ENCODE measurements at places on chromosomes 5 and 9.

DNA sequence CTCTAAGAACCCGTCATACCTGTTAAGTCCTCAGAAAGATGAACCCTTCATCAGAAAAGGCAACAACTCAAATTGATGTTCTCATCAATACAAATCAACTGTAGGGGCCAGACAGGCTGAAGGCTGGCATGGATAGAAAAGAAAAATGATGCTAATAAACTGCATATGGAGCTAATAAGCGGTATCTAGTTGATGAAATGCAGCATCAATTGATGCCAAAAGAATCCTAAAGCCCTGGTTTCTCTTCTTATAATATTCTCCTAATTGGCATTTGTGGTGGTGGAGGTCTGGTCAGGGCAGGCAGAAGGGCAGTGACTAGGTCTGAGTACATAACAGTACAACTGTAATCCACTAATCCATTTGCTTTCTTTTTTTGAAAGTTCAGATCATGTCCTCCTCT is 322.5 kb downstream of the SPOCK1 start:
- DNase-seq, result no peak

- no peak for DNase-seq
Measured at GRCh38 chr5:4245511-4245910, 649.9 kb downstream of the IRX1 start.

GRCh38 chr5:1967736-1968135 is 85.0 kb upstream of the IRX4 start:
- DNase-seq, result no peak

- DNase-seq, result no peak
Measured at GRCh38 chr9:9949978-9950377, 662.8 kb downstream of the PTPRD start.

DNA sequence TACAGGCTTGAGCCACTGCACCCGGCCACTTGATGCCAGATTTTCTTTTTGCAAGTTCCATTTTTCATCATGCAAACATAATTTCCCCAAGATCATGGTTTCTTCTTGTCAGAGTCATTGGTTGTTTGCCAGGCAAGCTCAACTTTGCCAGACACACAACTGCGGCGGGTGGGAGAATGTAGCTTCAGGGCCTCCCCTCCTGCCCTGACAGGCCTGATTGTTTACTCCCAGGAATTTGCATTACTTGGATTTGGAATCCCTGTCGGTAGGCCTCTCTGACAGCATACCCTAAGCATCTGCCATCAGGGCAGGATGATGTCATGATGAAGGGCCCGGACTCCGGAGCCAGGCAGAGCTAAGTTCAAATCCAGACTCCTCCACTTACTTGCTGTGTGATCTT is 15.1 kb downstream of the RPS14 start:
- DNase-seq, result no peak

GRCh38 chr9:87108661-87109060 is 161.4 kb upstream of the GAS1 start:
- DNase-seq, result no peak

DNA sequence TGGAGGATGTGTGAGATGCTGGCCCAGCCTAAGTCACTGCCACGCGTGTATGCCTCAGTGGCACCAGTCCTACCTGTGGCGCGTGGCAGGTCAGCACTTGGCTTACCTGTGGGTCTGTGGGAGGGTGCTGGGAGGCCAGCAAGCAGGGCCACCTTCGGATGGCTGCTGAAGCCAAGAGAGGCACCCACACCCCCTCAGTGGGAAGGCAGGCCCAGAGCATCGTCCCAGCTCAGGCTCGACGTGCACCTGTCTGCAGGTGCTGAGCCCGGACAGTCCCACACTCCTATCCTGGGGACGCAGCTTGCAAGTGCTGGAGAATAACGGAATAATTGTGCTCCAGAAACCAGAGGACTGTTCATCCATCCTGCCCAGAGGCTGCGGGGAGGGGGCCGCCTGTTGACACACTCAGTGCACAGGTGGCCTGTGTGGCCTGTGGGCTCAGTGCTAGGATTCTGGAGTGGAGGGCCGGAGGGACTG is 24.0 kb downstream of the NKD2 start:
- DNase-seq, result no peak

GRCh38 chr9:109467936-109468335 is 30.2 kb downstream of the PTPN3 start:
- DNase-seq, result no peak

All from activated gamma-delta T cell treated with anti-CD3 and anti-CD28 coated beads, Interleukin-2, amount 50 U/mL, for 16 hours (primary cell).